Suppressor macrophage (primary cell): ENCODE measurements at places on chromosomes 13 and 19.

DNA sequence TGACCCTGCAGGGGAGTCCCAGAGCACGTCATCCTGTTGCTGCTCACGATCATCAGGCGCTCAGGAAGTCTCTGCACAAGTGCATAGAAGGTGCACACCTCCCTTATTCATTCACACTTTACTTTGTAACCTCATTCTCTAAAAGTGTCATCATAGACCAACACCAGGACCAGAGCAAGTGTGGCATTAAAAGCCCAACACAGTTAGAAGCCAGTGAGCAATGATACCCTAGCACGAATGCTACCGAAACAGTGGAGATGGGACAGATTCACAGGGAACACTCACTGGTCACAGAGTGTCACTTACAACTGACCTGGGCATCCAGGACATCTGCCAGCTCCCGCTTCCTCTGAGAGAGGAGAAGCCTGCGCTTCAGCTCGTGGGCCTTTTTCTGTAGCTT lies 17.0 kb downstream of the HAUS8 start:
- no peak for DNase-seq

DNA sequence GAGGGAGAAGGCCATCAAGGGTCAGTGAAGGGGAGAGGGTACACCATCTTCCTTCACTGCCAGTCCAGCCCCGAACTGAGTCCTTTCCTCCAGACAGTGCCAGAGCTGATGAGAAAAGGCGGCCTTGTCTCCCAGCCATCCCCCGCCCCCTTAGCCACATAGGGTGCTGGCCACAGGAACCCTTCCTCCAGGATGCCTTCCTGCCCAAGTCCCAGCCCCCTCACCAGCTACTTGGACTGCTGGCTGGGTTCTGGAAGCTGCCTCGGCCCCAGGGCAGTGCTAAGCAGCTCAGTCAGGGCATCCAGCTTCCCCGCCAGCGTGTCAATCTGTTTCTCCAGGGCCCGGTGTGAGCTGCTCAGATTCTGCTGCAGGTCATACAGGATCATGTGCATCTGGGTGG lies 12.6 kb upstream of the SMG9 start:
- DNase-seq = no peak

DNA sequence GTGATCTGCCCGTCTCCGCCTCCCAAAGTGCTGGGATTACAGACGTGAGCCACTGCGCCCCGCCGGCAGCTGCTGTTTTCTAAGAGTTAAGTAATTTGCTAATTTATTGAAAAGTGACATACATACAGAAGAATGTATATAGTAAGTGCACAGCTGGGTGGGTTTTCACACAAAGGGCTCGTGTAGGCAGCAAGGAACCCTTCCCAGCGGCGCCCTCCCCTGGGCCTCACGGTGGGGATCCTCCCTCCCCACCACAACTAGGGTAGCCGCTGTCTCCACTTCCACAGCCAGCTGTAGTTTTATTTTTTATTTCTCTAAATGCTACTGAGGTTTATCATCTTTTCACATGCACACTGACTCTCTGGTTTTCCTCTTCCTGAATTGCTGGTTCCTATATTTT lies 64.9 kb downstream of the CRYL1 start:
- no peak for DNase-seq

DNA sequence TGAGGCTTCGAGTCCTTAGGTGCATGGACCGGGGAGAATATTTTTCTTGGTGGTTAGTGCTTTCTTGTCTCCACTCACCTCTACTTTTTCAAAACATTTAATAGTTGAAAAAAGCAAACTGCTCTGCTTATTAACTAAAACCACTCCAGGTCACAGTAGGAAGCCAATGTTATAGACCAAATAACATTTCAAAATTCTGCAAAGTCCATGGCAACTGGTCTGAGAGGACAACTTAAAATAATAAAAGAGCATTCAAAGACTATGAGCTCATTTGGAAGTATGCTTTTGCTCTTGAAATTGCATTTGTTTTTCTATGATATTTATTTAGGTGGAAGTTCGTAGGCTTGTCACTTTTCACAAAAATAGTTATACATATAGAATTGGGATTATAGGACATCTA lies 483.0 kb downstream of the DCT start:
- DNase-seq = no peak

DNA sequence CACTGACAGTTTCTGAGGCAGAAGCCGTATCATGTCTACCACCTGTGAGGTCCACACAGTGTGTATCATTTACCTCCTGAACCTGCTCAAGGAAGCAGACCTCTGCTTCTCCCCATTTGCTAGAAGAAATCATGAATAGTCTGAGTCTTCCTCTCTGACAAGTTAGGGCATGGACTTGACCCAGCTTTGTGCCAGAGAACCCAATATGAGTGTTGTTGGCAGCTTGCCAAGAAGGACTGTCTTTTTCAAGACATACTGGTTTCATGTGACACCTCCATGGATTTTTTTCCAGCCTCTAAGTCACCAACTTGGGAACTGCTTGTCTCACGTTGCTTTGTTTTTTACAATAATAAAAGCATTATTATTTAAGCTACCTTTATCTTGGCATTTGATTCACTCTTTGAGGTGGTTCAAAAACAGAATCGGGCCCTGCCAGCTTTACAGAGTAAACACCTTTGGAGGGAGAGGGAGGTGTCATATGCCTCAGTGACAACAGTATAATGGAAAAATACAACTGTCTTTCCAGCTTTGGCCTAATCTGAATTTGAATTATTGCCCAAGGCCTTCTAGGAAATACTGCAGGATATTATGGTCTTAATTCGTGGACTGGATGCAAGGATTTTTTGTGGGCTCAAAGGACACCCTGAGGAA lies 9.6 kb downstream of the ZNF211 start:
- no peak for DNase-seq

GRCh38 chr13:103102482-103102881 lies 36.3 kb upstream of the SLC10A2 start:
- no peak for DNase-seq

DNA sequence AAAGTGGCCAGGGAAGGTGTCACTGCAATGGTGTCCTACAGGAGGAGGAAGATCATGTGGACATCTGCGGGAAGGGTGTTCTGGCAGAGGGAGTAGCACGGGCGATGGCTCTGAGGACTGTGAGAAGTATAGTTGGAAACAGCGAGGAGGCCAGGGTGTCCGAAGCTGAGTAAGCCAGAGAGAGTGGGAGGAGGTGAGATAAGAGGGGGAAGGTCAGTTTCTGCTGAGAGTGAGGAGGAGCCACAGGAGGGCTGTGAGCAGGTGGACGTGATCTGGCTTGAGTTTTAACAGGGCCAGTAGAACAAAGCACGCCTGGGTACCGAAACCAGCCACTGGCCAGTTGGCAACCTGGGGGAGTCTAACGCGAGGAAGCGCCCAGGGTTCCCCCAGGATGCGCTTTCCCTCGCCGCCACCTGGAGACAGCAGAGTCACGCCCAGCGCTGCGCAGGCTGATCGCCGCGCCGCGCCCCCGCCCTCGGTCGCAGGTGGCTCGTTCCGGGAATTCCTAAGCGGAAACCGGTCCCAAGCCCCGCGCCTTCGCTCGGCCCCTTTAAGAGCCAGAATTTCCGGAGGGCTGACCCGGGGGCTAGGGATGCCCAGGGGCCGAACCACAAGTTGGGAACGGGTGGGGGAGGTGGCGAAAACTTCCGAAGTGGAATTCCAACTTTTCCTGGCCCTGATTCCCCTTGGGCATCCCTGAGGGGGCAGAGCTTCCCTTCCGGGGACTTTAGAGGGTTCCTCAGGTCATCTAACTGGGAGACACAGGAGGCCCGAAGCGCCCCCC lies 1.1 kb upstream of the LSR start:
- DNase-seq = peak; percentile 53

DNA sequence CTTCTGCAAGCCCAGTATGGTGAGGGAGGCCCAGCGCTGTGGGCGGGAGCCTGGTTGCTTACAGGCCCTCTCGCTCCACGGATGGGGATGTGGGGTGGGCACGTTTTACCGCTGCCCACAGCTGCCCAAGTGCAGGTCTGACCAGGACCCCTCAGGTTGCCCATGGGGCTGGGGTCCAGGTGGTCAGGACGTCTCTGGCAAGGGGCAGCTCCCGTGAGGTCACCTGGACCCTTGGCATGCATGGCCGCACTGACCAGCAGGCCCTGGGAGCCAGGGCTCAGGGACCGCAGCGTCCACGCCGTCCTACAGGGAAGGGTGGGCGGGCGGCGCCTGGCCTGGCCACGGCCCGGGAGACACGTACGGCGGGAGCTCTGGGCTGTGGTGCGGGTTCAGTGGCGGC lies 32.8 kb downstream of the GAS6 start:
- DNase-seq = no peak

DNA sequence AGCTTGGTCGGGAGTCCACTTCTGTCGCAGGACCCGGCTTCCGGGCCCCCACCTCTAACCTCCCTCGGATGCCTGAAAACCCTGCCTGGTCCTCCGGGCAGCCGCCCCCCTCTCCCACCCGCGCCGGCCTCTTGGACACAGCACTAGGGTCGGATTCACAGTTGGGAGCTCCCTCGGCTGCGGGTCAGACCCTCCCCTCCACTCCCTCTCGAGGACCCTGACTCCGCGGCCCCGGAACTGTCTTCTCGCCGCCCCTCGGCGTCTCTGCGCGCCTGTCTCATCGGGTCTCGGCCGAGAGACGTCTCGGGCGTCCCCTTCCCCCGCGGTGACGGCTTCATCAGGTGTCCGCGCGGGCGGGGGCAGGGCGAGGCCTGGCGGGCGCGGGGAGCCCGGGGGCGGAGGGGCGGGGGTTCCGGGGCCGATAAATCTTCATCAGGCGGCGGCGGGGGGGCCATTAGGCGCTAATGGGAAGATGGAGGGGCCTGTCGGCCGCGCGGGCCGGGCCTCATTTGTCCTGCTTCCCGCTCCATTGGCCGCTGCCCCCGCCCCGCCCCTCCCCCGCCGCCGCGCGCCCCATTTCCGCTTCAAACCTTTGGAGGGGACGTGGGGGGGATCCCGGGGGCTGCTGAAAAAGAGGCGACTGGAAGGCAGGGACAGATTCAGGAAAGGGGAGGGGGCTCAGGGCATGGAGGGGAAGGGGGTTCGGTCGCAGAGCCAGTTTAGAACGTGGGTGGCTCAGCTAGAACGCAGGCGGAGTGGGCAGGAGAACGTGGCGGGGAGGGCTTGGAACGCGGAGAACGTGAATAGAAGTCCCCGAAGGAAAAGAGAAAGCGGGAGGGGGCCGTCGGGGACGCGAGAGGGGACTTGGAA lies 11.8 kb upstream of the ERFL start:
- DNase-seq = peak; percentile 45

- DNase-seq = no peak
Observed at GRCh38 chr13:66933994-66934393, 296.1 kb downstream of the PCDH9 start.

GRCh38 chr13:112955271-112955937 lies 13.6 kb upstream of the MCF2L start:
- DNase-seq = no peak

DNA sequence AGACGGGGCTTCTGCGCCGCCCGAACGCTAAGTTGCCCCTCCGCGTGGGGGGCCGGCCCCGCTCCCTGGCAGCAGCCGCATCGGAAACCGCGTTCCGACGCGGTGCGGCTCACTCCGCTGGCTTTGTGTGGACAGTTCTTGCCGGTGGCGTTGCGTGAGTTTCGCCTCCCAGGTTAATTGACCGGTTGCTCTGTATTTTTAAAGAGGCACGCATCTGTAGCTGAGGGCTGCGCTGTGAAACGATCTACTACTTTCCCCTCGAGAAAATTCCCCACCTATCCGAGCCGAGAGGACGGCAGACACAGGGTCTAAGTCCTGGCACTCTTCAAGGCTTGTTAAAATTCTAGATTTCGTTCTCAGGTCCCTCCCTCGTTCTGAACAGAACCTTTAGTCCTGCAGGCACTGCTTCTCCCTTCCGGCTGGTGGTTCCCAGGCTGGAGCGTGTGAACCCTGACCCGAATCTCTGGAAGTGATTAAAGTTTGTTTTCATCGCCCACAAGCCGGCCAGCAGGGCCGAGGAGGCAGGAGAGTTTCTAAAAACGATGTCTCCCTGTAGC lies 933 bp downstream of the ARHGEF7 start:
- no peak for DNase-seq

GRCh38 chr13:97953376-97953970 lies at the start of gene IPO5:
IPO5 (plus strand) TSS chr13:97953675; CDS start chr13:97976697, 23,022 bp downstream.
- no peak for DNase-seq

DNA sequence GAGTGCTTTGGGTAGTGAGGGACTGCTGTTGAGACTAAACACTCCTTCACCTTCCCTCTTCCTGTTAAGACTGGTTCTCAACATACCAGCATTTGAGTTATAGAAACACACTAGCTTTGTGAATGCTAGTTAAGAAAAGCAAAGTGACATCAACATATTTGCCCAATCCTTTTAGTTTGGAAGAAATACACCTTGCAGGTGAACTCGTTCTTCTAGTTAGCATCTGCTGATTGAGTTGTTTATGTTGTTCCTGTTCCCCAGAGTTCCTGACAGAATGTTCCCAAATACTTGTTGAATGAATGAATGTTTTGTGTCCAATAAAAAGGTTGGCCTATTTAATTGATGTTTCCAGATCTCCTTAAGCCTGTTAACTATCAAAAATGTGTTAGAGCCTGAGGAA lies 7.1 kb downstream of the LMO7 start:
- no peak for DNase-seq

GRCh38 chr13:83184819-83185218 lies 697.5 kb downstream of the SLITRK1 start:
- no peak for DNase-seq

GRCh38 chr13:109874484-109875454 lies 88.4 kb upstream of the IRS2 start:
- DNase-seq = no peak
